H1 (cell line): ENCODE measurements at places on chromosomes 7 and 10. TPM values are rescaled to one million over a fixed set of nuclear protein-coding genes. Genes with fewer than 3 reads are reported as not detected.
A peak's percentile ranks its signal among the peaks of the same experiment; 100 is the strongest.

Gene PGAM2
- 1.4 and 2.1 TPM in 2 replicates for total RNA-seq

GRCh38 chr10:115558252-115558651 lies 465.1 kb downstream of the ATRNL1 start:
- H3K4me1 ChIP-seq: no peaks in the 10 kb centered on the region
- no peak for DNase-seq
- no peak overlapping the region for H3K27ac ChIP-seq
- no peak overlapping the region for H3K4me3 ChIP-seq
- H3K36me3 ChIP-seq: no peaks in the 10 kb centered on the region
- H3K27me3 ChIP-seq: no peaks in the 10 kb centered on the region

- H3K27me3 ChIP-seq: peaks cover 50% of the 10 kb centered on the region
- no peak overlapping the region for H3K4me3 ChIP-seq
- no peaks in the 10 kb centered on the region for H3K36me3 ChIP-seq
- H3K27ac ChIP-seq: no peak overlapping the region
- H3K4me1 ChIP-seq: peaks cover 7% of the 10 kb centered on the region
Observed at GRCh38 chr7:47483604-47484273, 98.2 kb downstream of the TNS3 start.

DNA sequence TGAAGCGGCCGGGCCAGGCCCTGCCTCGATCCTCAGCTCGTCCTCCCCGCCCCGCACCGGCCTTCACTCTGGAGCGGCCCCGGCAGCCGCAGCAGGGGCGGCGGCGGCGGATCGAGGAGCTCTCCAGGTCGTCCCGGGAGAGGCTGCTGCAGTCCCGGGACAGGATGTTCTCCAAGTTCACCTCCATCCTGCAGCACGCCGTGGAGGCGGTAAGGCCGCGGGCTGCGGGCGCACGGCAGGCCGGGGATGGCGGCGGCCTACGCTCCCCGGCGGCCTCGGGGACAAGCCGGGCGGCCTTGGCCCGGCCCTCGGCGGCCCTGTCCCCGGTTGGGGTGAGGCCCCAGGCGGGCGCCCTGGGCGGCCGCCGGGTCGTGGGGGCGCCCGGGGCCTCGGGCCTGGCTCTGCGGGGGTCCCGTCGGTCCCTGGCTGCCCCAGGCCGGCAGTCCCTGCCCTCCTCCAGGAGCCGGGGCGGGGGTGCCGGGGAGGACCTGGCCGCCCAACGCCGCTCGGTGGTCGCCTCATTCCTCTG lies 399 bp downstream of the FHIP2A start:
- H3K27ac ChIP-seq: peak overlapping the region; percentile 77; the same call in 1 of the 2 replicates
- no peaks in the 10 kb centered on the region for H3K27me3 ChIP-seq
- peak overlapping the region; percentile 96 for H3K4me3 ChIP-seq
- no peaks in the 10 kb centered on the region for H3K4me1 ChIP-seq
